ENCODE measurements at places on chromosomes 12 and 14.

DNA sequence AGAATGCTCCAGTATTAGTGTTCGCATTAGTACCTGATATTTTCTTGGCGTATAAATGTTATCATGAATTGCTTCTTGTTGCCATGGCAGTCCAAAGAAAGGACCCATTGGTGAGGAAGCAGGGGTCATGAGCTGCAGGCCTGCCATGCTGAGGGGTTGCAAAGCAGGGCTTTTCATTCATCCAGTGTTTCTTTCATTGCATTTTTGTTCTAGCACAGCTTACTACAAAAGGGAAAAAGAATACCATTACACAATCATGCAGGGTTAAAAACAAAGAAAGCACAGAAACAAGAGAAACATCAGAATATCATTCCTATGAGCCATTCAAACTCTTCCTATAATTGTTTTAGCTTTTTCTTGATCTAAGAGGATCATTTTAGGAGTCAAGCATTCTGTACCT is 24.0 kb downstream of the DICER1 start:
- no peak for DNase-seq

- DNase-seq = no peak
Measured at GRCh38 chr12:46071335-46071734, 81.0 kb upstream of the SCAF11 start.

GRCh38 chr12:58540480-58541299 is 379.6 kb downstream of the LRIG3 start:
- no peak for DNase-seq

GRCh38 chr14:50542941-50543418 is 10.6 kb upstream of the MAP4K5 start:
- peak; percentile 22 for DNase-seq

DNA sequence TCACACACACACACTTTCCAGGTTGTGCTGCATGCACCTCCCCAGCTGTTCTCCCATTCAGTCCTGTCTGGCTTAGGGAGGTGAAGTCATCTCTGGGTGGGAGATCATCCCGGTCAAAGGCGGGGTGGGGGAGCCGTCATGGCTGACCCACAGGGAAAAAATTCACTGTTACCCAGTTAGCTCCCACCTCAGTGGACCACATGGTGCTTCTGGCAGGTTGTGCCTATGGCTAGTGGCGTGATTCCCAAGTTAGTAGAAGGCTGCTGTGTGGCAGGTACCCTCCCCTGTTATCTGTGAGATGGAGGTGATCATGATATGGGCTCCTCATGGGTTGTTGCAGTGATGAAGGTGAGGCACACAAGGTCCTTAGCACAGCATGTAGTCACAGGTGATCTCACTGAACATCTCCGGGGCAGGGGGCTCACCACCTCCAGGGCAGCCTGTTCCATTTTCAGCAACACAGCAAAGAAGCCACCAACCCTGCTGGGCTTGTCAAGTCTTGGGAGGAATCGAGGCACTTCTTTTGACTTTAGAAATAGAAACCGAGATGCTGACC is 154.9 kb upstream of the CCND2 start:
- no peak for DNase-seq

Measured in stimulated activated CD4-positive, alpha-beta T cell treated with anti-CD3 and anti-CD28 coated beads, Interleukin-2, amount 100 ng/mL, for 48 hours (primary cell).